Stimulated activated CD8-positive, alpha-beta memory T cell treated with anti-CD3 and anti-CD28 coated beads, Interleukin-15, amount 100 ng/mL, for 48 hours (primary cell): ENCODE measurements at places on chromosomes 5 and 9.
A peak's percentile ranks its signal among the peaks of the same experiment; 100 is the strongest.

GRCh38 chr9:71975833-71976232 is 64.4 kb downstream of the C9orf85 start:
- DNase-seq = no peak

DNA sequence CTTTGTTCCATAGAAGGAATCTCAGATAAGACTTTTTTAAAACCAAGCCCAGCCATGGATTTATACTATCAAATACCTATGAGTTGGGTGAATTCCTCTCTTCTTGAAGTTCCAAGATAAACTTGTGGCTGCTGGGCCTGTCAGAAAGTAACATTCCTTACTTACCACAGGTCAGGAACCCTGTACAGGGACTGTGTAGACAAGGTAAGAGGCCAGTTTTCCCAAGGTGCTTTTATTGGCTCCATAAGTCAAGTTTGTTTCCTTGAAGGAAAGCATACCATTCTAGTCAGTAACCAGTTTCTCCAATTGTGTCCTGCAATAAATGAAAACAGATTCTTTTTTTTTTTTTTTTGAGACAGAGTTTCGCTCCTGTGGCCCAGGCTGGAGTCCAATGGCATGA is 8.8 kb upstream of the CLTB start:
- DNase-seq = no peak

GRCh38 chr5:134580001-134580460 is 52.6 kb downstream of the SAR1B start:
- no peak for DNase-seq

GRCh38 chr9:6584881-6585597 is 60.5 kb downstream of the GLDC start:
- no peak for DNase-seq

DNA sequence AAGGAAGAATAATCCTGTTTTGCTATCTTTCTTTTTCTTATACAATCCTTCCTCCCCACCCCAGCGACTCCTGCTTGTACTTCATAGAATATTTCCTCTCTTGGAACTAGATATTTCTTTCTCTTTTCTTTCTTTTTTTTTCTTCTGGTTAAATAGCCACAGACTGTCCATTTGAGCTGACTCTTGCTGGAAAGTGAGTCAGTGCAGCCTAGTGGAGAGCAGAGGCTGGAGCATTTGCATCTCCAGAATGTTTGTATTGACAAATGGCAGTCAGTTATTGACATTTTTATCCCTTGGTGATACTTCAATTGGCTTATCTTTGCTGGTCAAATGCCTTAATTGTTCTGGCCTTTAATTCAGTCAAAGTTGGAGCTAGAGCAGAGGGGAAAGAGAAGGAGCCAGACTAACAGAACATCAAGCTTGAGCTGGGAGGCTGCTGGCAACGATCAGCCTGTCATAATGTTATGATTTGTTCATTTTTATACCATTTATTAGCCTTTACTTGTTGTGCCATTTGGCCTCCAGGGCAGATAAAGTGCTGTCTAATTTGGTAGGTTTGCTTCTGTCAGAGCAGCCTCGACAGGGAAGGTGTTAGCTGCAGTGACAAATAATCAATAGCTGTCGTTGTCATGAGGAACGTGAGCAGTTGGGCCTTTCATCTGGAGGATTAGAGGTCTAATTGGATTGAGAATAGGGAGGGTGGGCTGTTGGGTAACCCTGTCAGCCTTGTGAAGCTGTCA is 69.0 kb downstream of the INVS start:
- no peak for DNase-seq

DNA sequence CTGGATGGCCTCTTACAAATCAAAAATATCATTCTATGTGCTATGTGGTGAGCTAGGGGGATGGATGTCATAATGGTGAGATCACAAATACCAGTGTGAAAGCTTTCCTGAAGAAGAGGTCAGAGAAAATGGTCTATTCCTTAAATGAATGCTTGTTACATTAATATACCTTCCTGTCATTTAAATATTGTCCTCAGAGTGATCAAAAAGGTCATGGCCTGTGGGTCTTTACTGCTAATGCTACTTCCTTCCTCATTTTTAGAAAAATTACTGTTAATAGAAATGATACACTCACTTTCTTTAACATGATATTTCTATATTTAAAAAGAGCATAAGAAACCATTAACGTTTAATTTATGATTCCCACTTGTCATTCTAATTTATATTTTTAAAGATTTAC is 9.7 kb downstream of the OMD start:
- DNase-seq = no peak

GRCh38 chr5:168291342-168291963 is at the start of gene WWC1:
Gene WWC1 (plus strand): TSS chr5:168291645. CDS start chr5:168292153, 508 bp downstream.
- no peak for DNase-seq

DNA sequence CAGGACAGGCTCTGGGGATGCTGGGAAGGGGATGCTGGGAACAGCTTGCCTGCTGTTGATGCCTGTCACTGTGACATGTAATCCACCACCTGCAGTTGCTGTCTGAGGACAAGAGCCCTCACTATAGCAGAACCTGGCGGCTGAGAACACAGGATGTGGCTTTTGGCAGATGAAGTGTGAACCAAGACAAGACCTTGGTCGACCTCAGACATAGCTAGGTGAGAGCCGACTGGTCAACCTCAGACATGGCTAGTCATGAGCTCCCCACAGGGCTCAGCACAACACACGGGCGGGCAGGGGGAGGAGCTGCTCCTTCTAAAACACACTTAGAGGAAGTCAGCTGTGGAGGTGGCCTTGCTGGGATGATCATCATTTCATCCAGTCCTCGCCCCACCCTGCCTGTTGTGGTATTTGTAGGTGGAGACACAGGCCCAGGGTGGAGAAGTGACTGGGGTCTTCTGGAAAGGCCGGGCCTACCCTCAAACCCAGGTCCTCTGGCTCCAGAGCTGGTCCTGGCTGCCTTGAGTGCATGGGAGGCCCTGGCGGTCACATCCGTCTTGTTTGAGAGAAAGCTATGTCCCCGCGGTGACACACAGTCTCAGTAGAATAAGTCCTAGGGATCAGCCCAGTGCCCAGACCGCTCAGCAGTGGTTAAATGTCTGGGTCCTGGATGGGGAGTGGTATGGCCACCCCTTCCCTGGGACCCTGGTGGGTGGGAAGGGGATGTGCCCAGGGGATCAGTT is 6.1 kb downstream of the SUSD3 start:
- DNase-seq = peak; percentile 88

DNA sequence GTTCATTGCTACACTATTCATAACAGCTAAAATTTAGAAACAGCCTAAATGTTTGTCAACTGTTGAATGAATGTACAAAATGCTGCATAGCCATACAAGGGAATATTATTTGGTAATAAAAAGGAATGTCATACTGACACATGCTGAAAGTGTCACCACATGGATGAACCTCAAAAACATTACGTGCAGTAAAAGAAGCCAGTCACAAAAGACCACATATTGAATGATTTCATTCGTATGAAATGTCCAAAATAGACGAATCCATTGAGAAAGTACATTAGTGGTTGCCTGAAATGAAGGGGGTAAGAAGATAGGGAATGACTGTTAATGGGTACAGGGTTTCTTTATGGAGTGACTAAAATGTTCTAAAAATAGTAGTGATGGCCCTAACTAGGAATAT is 11.6 kb upstream of the ECM2 start:
- no peak for DNase-seq

DNA sequence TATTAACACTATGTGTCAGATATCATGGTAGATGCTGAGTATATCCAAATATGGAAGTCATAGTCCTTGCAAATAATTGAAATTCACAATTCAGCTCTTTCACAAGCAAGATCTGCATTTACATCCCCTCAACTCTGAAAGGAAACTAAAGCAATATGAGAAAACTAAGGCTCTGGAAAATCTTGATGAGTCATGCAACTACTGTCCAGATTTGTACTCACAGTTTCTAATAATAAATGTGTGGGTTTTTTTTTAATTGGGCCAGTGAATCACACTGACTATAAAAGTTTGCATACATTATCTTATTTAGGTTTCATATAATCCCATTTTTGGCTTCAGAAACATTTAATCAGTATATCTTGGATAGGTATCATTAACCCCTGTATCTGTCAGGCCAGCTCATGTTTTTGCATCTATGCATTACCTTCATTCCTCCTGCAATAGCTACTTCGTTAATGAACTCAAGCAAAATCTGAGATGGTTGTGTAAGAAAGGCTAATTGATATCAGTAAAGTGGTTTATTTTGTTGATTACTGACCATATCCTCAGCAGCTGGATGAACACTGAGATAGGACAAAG is 58.7 kb upstream of the PRR16 start:
- no peak for DNase-seq
